Right cardiac atrium (tissue), 5 donors: ENCODE measurements at places on chromosomes 2 and 18. TPM values are rescaled to one million over a fixed set of nuclear protein-coding genes. Genes with fewer than 3 reads are reported as not detected.

- no peak for DNase-seq
These were observed 9.3 kb upstream of the LRRC30 start for GRCh38 chr18:7221424-7222155.

GRCh38 chr2:224404796-224405195, 2.9 kb upstream of the FAM124B start:
- DNase-seq = no peak

Gene AMER3
- total RNA-seq = not detected

Gene PRLH
- total RNA-seq = not detected

Gene SERPINB5
- not detected for total RNA-seq

DNA sequence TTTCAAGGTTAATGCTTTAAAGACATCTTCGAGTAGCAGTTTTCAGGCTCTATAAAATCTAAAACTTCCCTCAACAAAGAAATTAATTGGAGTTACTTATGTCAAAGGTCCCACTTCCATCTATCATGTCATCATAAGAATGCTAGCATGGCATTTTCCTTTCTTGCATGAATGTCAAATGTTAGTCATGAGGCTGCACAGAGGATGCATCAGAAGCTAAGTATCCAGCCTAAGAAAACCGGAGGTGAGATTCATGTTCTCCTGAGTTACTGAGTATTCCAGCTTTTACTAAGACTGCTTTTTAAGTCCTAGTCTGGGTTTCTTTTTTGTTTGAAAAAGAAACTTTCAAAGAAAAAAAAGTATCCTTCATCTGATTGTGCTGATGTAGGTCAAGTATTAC, 130.6 kb upstream of the CDH19 start:
- no peak for DNase-seq

Gene CPO
- 0.42 TPM for total RNA-seq

GRCh38 chr18:68707646-68708045, 7.3 kb downstream of the TMX3 start:
- no peak for DNase-seq
